ENCODE measurements at places on chromosomes 5 and 9.

GRCh38 chr5:66169534-66169933 is 25.4 kb downstream of the SREK1 start:
- DNase-seq, result no peak

- no peak for DNase-seq
Observed at GRCh38 chr9:72478966-72479365, 42.4 kb upstream of the TMC1 start.

GRCh38 chr5:145350513-145350912 is 484.6 kb downstream of the PRELID2 start:
- no peak for DNase-seq

DNA sequence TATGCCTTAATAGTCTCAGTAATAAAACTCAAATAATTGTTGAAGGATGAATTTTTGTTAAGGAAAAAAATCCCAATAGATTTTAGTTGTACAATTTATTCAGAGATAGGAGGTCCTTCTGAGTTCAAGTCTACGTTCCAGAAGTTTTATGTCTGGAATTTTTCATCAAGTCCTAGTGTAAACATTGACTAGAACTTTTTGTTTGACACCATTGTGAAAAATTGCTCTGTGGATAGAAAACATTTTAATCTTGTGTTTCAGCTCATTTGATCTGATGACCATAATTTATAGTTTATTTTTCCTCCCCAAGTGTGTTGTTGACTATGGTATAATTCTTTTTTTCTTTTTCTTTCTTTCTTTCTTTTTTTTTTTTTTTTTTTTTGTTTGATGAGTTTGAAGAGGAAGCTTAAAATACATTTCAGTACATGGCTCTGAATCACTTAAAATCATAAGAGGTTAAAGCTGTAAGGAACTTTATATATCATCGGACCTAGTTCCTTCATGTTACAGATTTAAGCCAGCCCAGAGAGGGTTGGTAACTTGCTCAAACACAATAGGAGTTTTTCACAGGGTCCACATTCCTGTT is 20.7 kb downstream of the ITGA1 start:
- DNase-seq, result no peak

GRCh38 chr9:116450378-116451139 is 236.5 kb upstream of the TRIM32 start:
- no peak for DNase-seq

DNA sequence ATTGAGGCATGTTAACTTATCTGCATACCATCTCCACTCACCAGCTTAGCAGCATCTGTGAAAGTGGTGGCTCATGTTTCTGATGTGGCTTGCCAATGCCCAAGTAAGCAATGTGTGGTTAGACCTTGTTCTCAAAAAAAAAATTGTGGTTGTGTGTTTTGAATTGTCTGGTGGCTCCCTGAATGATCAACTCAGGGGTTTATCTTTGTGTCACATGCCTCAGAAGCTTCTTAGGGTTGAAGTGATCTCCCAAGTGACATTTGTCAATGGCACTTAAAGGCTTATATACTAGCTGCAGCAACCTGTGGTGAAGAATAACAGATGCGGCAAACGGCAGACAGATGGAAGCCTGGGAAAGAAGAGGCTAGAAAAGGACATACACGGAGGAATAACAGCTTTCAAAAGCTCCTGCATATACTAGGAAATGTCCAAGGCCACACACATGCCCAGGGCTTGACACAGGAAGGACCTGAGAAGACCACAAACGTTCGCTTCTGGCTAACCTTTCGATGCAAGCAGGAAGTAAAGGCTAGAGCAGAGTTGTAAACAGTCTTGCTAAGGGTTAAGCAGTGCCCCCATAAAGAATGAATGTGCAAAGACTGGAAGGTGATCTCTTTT is 42.2 kb upstream of the FSD1L start:
- DNase-seq, result peak; percentile 20
